ENCODE measurements at places on chromosomes 6 and 20.

GRCh38 chr20:46004187-46004586 is 4.5 kb upstream of the MMP9 start:
- peak; percentile 46 for DNase-seq

DNA sequence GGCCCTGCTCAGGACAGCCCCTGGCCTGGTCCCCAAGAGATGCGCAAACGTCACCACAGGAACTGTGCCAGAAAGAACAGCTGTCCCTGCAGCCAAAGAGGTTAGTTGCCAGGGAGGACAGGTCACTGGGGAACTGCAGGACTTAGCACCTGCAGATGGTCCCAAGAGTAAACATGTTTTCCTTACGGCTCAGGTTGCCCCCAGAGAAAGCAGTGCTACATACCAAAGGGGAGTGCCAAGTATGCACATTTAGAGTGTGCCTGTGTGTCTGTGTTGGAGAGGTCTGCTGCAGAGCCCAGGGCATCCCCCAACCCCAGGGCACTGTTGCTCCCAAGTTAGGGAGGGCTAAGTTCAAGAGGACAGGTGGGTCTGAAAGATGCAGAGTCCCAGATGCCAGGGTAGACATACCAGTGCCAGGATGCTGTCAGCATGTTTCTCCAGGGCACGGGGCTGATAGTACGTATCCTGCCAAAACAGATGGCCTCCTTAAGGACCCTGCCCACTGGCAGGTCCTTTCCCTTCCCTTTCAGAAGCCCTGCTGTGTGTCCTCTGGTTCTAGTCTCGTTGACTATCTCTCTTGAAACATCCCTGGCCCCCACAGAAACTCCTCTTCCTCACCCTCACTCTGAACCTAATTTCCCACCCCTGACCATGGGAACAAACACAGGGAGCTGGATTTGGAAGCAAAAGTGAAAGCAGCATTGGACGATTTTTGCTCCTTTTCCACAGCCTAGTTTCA is 1.3 kb downstream of the ABHD16A start:
- DNase-seq, result no peak

DNA sequence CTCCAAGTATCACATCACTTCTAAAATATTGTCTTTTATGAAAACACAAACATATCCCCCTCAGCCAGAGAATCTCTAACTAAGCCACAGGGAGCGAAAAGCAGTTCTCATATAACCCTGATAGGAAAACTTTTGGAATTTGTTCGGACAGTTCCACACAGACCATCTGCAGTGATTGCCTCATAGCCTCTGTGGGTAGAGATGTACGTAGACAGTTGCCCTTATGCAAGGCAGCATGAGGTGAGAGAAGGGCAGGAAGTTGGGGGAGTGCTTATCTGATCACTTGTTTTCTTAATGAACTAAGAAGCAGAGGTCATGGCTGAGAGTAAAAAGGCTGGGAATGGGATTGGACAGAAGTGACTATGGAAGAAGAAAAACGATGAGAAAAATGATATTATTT is 39.6 kb downstream of the SLC23A2 start:
- peak; percentile 93 for DNase-seq

DNA sequence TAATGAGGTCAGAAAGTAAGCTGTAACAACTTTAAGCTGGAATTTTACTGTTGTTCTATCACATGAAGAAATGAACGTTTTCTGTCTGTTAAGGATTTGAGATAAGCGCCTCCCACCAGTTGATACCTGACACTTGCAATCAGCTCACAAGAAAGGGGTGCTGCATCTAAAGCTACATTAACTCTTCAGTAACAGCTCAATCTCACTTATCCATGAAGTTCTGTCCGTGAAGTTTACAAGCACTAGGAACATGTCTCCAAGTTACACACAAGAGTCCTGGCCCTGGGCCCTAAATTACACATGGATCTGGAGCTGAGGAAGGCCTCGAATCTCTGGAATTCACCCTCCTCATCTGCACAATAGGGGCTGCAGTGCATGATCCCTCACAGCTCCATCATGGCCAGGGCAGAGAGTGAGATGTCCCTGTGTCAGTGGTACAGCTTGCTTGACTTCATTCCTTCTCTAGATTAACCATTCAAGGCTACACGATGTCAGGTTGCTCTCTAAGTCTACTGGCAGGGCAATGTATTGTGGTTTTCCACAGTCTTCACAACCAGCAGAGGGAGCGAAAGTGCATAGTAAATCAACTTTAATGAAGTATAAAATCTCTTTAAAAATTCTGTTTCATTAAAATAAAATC is 182.4 kb upstream of the MCHR2 start:
- no peak for DNase-seq

GRCh38 chr6:69895396-69895795 is 29.0 kb downstream of the COL19A1 start:
- no peak for DNase-seq

GRCh38 chr6:27081931-27082330 is 165.6 kb upstream of the PRSS16 start:
- DNase-seq, result no peak

- no peak for DNase-seq
These were observed 344.6 kb downstream of the MMUT start for GRCh38 chr6:49118478-49118877.

DNA sequence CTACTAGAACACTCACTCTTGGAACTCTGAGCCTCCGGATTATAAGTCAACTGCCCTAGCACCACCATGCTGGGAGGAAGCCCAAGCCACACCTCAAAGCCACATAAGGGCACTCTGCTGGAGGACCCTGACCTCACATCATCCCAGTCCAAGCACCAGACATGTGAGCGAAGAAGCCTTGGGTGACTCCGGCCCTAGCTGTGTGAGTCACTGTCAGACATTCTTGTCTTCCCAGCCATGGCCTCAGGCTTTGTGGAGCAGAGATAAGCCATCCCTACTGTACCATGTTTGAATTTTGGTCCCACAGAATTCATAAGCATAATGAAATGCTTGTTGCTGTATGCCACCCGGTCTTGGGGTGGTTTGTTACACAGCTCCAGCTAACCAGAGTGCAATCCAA is 247.7 kb downstream of the SOD2 start:
- DNase-seq, result no peak

GRCh38 chr6:18444111-18444510 is 57.0 kb downstream of the RNF144B start:
- DNase-seq, result no peak

DNA sequence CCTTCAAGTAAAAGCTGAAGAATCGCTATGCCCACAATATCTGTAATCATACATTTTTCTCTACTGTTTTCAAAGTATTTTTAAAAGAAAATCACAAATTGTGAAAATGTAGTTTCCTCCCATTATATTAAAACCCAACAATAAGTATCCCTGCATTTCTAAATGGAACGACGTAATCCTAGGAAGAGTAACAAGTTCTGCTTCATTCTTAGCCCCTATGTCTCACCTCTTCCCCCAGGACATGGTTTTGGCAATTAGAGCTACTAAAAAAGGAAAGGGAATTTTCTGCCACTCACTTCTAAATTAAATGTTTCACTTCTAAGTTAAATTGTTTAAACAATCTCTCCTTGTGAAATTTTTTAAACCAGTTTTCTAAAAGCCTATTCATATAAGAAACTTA is 47.4 kb downstream of the TBPL1 start:
- no peak for DNase-seq

DNA sequence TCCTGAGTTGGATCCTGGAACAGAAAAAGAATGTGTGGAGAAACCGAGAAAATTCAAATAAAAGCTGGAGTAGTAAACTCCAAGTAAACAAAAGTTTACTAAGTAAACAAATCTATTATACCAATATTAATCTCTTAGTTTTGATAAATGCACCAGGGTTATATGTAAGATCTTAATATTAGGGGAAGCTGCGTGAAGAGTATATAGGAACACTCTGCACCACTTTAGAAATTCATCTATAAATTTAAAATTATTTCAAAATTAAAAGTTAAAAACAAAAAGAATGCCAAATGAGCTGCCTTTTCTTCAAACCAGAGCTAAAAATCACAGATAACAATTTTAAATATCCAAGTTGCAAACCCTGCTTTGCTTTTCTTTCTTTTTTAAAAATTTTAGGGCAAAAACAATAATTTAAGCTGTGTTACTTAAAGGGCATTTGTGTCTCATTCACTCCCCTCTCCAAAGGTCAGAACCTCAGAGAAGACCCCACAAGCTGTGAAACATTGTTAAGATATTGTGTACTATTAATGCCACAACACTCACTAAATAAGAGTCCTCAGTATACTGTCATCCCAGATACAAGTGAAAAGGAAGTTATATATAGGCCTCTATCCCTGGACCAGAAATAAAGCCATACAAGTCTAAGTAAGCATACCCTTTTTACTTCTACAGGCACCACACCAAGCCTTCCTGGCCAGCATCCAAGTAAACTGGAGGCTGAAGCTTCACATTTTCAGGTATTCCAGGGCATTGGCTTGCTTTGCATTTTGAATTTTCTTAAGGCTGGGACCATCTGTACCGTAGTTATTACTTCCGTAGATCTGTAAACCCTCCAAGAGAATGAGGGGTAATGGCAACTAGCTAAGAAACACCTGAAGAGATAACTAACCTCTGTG is 7.0 kb downstream of the DNAAF9 start:
- DNase-seq, result no peak

- DNase-seq, result no peak
These were observed 23.5 kb upstream of the FOXC1 start for GRCh38 chr6:1586256-1586655.

DNA sequence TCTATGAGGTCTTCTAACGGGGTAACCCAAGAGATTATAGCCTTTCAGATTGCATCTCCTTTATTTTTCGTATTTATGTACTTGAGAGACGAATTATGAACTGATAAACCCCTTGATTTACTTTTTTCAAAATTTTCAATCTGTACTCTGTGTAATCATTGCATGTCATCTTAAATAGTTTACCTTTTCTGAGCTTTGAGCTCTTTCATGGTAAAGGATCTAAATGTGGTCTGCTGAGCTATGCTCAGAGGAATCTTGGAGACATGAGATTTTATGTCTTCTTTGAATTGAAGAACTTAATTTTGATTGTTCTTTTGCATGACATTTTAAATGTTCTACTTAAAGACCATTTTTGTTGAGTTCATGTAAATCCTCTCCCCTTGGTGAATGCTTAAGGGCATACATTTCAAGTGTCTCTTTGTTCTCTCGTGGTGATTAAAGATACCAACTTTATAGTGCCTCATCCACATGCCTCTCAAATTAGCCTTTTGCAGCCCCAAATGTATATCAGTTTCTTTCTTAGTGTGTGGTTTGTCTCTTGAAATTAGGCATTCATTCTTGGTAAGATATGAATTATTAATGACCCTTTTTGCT is 116.3 kb upstream of the SCGN start:
- DNase-seq, result no peak

DNA sequence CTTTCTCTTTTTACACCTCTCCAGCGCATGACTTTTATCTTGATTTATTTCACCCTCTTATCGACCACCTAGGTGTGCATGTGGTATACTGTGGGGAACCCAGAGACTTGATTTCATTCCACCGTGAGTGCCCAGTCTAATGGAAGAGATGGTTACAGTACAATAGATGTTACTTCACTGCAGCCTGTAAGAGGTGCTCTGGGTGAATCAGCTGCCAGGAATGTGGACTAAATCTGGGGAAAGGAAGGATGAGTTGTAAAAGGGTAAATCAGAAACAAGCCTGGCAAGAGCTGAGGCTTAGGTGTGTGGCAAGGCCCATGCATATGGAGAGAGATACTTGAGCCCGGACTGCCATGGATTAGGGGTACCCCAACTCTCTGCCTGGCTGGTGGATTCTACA is 7.4 kb downstream of the STK35 start:
- peak; percentile 70 for DNase-seq

- DNase-seq, result no peak
These were observed 72.4 kb upstream of the TMEM181 start for GRCh38 chr6:158487495-158487894.

DNA sequence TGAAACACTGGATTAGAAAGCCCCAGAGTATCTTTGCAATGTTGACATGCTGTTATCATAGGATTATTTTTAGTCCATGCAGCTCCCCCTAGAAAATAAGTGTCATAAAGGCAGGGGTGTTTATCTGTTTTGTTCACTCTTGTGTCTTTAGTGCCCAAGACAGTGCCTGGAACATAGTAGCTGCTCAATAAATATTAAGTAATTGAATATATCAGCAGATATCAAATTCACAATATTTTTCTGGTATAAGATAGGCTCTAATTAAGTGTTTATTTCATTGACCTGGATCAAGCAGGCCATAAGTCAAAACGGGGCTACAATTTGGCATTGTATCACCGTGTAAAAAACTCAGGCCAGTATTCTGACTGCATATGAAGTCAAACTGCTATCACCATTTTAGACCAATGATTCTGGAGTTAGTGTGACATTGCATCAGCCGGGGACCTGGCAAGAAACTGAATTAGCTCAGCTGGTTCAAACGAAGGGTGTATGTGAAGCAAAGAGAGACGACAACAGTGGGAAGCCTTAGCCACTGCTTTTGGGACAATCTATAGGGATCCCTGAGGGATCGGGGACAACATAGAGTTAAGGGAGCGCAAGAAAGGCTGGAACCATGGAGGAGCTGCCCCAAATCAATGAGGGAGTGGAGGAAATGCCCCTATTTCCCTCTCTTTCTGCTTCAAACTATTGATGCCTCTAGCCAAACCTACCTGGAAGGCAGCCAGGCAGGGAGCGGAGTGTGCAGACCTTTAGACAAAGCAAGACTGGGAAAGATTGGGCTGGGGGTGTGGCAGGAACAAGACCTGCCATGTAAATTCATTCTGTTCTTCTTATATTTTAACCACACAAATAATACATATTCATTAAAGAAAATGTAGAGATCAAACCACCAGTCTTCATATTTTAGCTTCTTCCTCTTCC is 112.2 kb downstream of the PLEKHG1 start:
- DNase-seq, result no peak

GRCh38 chr6:38391206-38391605 is 248.5 kb downstream of the BTBD9 start:
- no peak for DNase-seq

- DNase-seq, result no peak
These were observed 859 bp upstream of the RAE1 start for GRCh38 chr20:57350081-57350710.

- DNase-seq, result no peak
These were observed 18.5 kb downstream of the CHMP4B start for GRCh38 chr20:33829636-33830035.

DNA sequence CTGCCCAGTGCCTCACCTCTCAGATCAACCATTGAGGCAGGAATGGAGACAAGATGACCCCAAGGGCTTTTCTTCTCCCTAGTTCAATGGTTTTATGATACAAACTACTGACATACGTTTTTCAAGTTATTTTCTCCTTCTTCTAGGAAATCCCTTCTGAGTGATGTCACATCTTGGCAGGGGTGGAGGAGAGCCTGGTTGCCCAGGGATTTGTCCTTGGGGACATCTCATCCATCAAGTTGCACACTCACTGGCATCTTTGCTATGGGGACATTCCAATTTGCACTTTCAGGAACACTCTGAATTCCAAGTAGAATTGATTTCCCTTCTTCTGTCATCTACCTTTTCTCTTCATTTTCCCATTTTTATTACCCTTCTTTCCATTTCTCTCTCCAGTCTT is 9.9 kb downstream of the ZFP57 start:
- DNase-seq, result peak; percentile 84

- DNase-seq, result no peak
These were observed 11.7 kb upstream of the GOPC start for GRCh38 chr6:117613920-117614560.
